AG08395 (cell line): ENCODE measurements at places on chromosomes 4 and X.

- peak; percentile 56 for DNase-seq
These were observed 600.6 kb downstream of the ANKRD50 start for GRCh38 chr4:124111922-124112321.

DNA sequence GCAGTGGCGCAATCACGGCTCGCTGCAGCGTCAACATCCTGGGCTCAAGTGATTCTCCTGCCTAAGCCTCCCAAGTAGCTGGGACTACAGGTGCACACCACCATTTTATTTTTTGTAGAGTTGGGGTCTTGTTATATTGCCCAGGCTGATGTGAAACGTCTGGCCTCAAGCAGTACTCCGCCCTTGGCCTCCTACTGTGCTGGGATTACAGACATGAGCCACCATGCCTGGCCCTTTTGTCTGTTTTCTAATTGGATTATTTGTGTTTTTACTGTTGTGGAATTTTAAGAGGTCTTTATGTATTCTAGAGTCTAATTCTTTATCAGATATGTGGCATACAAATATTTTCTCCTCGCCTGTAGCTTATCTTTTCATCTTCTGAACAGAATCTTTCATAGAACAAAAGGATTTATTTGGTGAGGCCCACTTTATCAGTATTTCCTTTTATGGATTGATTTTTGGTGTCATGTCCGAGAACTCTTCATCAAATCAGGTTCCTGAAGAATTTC, 18.9 kb downstream of the PLS3 start:
- DNase-seq: no peak

DNA sequence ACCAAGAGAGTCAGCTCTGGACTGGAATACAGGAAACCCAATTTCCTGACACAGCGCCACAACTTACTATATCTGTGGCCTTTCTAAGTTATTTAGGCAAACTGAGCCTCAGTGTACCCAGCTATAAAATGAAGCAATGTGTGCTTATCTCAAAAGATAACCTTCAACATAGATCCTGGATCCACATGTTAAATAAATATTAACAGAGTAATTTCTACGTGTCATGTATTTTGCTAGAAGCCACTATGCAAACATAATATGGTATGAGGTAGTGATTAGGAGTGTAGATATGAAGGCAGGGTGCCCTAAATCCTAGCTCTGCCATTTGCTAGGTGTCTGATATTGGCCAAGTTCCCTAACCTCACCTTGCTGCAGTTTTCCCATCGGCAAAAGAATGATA, 527.0 kb downstream of the RAB28 start:
- DNase-seq: no peak

DNA sequence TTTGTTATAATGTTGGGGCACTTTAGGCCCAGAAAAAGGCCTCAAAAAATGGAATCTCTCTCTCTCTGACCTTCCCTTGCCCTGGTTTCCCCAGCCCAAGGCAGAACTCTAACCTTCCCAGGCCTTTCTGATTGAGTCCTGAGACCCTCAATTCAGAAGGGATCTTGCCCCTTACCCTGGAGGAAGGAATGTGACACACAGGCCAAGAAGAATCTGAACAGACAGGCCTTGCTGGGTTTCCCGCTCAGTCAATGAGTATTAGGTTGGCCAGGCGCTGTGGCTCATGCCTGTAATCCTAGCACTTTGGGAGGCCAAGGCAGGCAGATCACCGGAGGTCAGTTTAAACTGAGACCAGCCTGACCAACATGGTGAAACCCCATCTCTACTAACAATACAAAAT, 27.6 kb downstream of the ELOVL6 start:
- DNase-seq: no peak

DNA sequence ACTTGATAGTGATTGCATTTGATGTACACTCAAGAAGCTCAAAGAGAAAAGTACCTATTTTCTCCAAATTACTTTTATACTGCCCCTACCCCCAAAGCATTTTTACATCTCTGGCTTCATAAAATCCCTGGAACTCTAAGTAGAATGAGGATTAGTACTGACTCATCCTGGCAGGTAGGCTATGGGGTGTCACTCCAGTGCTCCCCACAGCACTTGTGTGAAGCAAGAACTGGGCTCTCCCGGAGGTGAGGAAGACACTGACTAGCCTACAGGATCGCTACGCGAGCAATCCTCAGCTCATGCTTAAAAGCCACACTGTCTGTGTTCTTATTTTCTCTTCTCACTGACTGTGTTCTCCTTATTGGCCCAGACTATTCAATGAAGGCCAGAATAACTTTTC, 90.4 kb upstream of the NDP start:
- no peak for DNase-seq

GRCh38 chr4:156390599-156391324, 437.1 kb upstream of the CTSO start:
- DNase-seq: peak; percentile 58

DNA sequence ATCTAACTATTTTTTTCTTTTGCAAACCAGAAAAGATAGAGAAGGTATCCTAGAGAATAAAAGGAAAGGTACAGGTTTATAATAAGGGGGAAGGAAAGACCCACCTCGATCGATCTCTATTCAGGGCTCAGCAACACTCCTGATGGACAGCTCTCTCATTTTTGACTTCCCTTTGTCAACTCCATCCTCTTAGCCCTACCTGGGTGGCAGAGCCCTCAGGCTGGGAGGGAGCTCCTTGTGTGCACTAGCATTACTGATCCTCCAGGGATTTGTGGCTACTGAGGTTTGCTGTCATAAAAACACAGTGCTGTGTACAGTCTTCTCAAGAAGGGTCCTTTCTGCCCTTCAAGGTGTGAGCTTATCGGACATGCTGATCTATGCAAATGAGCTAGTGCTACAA, 111.0 kb downstream of the MID1 start:
- DNase-seq: no peak

DNA sequence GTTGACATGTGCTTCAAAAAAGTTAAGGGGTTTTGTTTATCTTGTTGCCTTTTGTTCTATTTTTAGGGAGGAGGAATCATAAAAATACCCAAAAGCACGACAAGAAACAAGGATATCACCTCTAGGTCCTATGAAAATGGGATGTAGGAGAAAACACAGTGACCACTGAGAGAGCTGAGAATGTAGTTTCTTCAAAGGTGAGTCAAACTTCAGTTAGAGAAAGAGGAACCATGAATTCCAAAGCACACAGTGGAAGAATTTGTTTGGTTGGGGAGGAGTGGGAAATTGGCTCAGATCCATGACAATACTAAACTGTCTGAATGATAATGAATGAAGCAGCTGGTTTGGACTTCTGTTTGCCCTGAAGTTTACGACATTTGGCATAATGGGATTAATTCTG, 19.1 kb upstream of the FRYL start:
- DNase-seq: no peak

- DNase-seq: no peak
These were observed 32.8 kb downstream of the REPS2 start for GRCh38 chrX:16979226-16979625.

DNA sequence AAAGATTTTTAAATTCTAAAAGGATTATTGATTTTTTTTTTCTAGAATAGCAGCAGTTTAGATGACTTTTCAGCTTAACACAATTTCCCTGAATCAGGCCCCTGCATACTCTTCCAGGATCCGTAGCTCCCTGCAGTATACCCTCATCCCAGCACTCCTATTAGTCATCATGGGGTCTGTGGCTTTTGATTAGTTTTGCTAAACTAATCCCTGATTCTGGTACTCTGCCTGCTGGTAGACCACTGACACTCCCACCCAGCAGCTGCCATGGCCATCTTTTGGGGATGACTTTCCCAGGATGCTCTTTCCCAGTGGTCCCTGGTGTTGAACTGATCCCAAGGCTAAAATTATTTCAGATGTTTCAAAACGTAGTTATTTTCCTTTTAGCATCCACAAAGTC, 802.0 kb downstream of the RAPGEF2 start:
- DNase-seq: no peak

DNA sequence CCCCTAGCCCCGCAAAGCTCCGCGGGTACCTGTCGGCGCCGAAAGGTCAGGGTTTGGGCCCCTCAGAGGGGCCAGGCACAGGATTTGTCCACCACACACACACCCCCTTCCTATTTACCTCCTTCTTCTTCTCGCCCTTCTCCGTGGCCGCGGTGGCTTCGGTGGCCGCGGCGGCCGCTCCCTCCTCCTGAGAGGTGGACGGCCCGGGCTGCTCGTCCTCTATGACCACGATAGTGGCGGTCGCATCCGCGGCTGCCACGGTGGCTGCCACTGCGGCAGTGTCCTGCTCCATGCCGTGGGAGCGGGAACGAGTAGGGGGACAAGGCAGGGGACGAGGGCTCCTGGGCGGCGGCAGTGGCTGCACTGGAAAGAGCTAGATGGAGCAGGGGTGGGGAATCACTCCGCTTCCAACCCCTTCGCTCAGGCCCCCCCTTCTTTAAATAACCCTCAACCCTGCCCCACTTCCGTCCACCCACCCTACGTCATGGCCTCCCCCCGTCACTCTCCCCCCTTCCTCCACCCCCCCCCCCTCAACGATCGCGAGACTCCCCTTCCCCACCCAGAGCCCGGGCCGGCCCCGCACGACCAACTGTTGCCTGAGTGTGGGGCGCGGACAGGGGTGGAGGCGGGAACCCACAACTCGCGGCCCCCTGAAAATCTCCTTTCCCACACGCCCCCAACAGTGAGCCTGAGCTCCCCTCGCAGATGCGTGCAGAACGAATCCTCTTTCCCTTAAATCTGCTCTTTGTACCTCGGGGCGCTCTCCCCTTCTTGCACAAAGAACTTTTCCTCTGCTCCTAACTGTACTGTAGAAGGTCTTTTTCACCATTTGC, at the start of gene SMARCA1:
SMARCA1 (minus strand) TSS at position 412 of the 833 bp plus-strand sequence; CDS start at position 292, 120 bp downstream.
- DNase-seq: peak; percentile 68

GRCh38 chrX:17475449-17476217, 100.6 kb downstream of the NHS start:
- DNase-seq: peak; percentile 10

DNA sequence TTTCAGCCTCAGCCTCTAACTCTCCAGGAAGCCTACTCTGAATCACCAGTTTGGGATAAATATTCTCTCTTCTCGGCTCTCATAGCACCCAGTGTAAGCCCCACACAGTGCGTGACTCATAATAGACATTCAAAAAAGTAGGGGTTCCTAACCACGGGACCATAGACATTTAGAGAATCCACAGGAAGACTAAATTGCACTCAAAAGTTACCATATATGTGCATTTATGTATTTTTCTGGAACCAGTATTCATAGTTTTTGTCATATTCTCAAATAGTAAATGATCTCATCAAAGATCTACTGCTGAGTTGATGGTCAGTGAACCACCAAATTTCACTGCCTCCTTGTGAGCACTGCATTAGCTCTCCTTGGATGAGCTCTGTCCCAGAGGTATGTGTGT, 625.7 kb downstream of the SMARCA1 start:
- DNase-seq: no peak

DNA sequence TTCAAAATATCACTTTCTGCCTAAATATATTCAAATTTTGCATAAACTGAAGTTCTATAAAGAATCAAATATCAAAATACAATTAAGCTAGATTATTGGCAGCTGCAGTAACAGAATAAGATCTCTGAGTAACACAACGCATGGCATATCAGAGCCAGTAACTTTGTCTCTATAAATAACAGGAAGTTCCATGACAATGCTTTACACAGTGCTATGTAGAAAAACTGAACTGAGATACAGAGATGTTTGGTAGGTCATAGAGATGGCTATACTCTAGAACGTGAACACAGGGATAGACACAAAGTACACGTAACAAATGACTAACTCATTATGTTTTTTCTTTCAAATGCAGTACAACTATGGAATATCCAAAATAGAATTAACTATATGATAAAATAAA, 18.2 kb downstream of the UBE2D3 start:
- DNase-seq: no peak
